Epithelial cell of alveolus of lung (primary cell): ENCODE measurements at places on chromosomes 6 and 20. TPM values are rescaled to one million over a fixed set of nuclear protein-coding genes. Genes with fewer than 3 reads are reported as not detected.

The GJA1 gene
- 153 and 187 TPM in 2 replicates for total RNA-seq

The TGM3 gene
- total RNA-seq = not detected in 2 replicates

The FARS2 gene
- total RNA-seq = 7.2 and 12.4 TPM in 2 replicates

The APOM gene
- 1.8 and 3.0 TPM in 2 replicates for total RNA-seq

The HTR1E gene
- not detected in 2 replicates for total RNA-seq

The HTR1B gene
- 0.32 and 8.7 TPM in 2 replicates for total RNA-seq

The GABRR2 gene
- under 0.01 and 0.08 TPM in 2 replicates for total RNA-seq

The HCRTR2 gene
- total RNA-seq = not detected in 2 replicates

The MRPS18B gene
- total RNA-seq = 66.7 and 68.2 TPM in 2 replicates

The FOXF2 gene
- 17.8 and 106 TPM in 2 replicates for total RNA-seq

The RAET1L gene
- total RNA-seq = not detected in 2 replicates

The BTNL2 gene
- not detected in 2 replicates for total RNA-seq

The ZBTB46 gene
- total RNA-seq = 3.7 TPM in 2 replicates

The SLC23A2 gene
- 8.7 and 14.1 TPM in 2 replicates for total RNA-seq

The C6orf141 gene
- total RNA-seq = 1.6 and 3.2 TPM in 2 replicates

The OR12D3 gene
- total RNA-seq = not detected in 2 replicates

The FAM110A gene
- total RNA-seq = 1.8 and 4.7 TPM in 2 replicates

The MBOAT1 gene
- 2.0 and 4.5 TPM in 2 replicates for total RNA-seq

The ENPP3 gene
- under 0.01 TPM in 1 of 2 replicates, not detected in the other for total RNA-seq

The BANF2 gene
- total RNA-seq = not detected in 2 replicates

The CCN5 gene
- total RNA-seq = 5.0 TPM in 1 of 2 replicates, not detected in the other

The CGA gene
- not detected in 2 replicates for total RNA-seq

The DEFB128 gene
- not detected in 2 replicates for total RNA-seq

The GGTLC1 gene
- total RNA-seq = not detected in 2 replicates

The ZSCAN26 gene
- total RNA-seq = 6.7 and 12.5 TPM in 2 replicates

The TRIM10 gene
- not detected in 2 replicates for total RNA-seq

The ENPP4 gene
- total RNA-seq = 0.39 and 0.96 TPM in 2 replicates

The DOK5 gene
- 2.1 and 4.3 TPM in 2 replicates for total RNA-seq

The POU5F1 gene
- total RNA-seq = not detected in 2 replicates

The TUBE1 gene
- 16.3 and 21.0 TPM in 2 replicates for total RNA-seq

The RAB44 gene
- total RNA-seq = 0.13 and 0.40 TPM in 2 replicates

The BHLHE23 gene
- total RNA-seq = not detected in 2 replicates

The CRISP3 gene
- not detected in 2 replicates for total RNA-seq

The CST2 gene
- total RNA-seq = 0.56 TPM in 1 of 2 replicates, not detected in the other

The RBM39 gene
- 104 and 206 TPM in 2 replicates for total RNA-seq

The BMP5 gene
- 0.13 and 21.6 TPM in 2 replicates for total RNA-seq

The LCA5 gene
- 5.3 and 7.5 TPM in 2 replicates for total RNA-seq

The GHRH gene
- not detected in 2 replicates for total RNA-seq

The PTPRT gene
- total RNA-seq = not detected in 2 replicates

The CFB gene
- 5.2 and 10.7 TPM in 2 replicates for total RNA-seq

The VIP gene
- total RNA-seq = not detected in 2 replicates

The C6orf52 gene
- total RNA-seq = 3.9 TPM in 1 of 2 replicates, not detected in the other

The LPA gene
- not detected in 2 replicates for total RNA-seq

The IL17A gene
- not detected in 2 replicates for total RNA-seq

The MYBL2 gene
- total RNA-seq = 9.4 and 32.3 TPM in 2 replicates

The TNNC2 gene
- total RNA-seq = 0.24 TPM in 1 of 2 replicates, not detected in the other

The SIRPD gene
- not detected in 2 replicates for total RNA-seq
